Breast epithelium (tissue), 4 donors: ENCODE measurements at places on chromosomes 3 and 15. TPM values are rescaled to one million over a fixed set of nuclear protein-coding genes. Genes with fewer than 3 reads are reported as not detected.

The TJP1 gene
- 92.8 TPM for total RNA-seq

The SAMMSON gene
- 0.98 TPM for total RNA-seq

The ASB14 gene
- not detected for total RNA-seq

The MUC4 gene
- 1.3 TPM for total RNA-seq

The ZBTB47 gene
- total RNA-seq = 61.8 TPM

The MYO5C gene
- total RNA-seq = 51.5 TPM

The LSMEM2 gene
- total RNA-seq = not detected

The SCAMP5 gene
- 7.5 TPM for total RNA-seq

The NCEH1 gene
- 8.5 TPM for total RNA-seq

The TTLL13 gene
- total RNA-seq = not detected

The SNUPN gene
- total RNA-seq = 23.6 TPM

The SKIC8 gene
- total RNA-seq = 96.0 TPM

The PLSCR2 gene
- total RNA-seq = not detected

The PXYLP1 gene
- 20.8 TPM for total RNA-seq

The AADACL2 gene
- total RNA-seq = not detected

The GABRA5 gene
- not detected for total RNA-seq

The GOLGA6L7 gene
- total RNA-seq = not detected

The ANKUB1 gene
- not detected for total RNA-seq

The MCTP2 gene
- total RNA-seq = 25.9 TPM

The SSUH2 gene
- total RNA-seq = 0.33 TPM

The SEMA5B gene
- 0.33 TPM for total RNA-seq

The SNX33 gene
- 36.3 TPM for total RNA-seq

The A4GNT gene
- not detected for total RNA-seq

The TRH gene
- total RNA-seq = not detected

The RGMA gene
- 17.7 TPM for total RNA-seq

The VEPH1 gene
- under 0.01 TPM for total RNA-seq
